Gastroesophageal sphincter (tissue), 4 donors: ENCODE measurements at places on chromosomes 12 and 14. TPM values are rescaled to one million over a fixed set of nuclear protein-coding genes. Genes with fewer than 3 reads are reported as not detected.
A peak's percentile ranks its signal among the peaks of the same experiment; 100 is the strongest.

GRCh38 chr12:106682594-106683234 lies 91.8 kb upstream of the RIC8B start:
- no peak for ATAC-seq

- no peak for ATAC-seq
Observed at GRCh38 chr12:65879878-65880277, 55.6 kb downstream of the HMGA2 start.

DNA sequence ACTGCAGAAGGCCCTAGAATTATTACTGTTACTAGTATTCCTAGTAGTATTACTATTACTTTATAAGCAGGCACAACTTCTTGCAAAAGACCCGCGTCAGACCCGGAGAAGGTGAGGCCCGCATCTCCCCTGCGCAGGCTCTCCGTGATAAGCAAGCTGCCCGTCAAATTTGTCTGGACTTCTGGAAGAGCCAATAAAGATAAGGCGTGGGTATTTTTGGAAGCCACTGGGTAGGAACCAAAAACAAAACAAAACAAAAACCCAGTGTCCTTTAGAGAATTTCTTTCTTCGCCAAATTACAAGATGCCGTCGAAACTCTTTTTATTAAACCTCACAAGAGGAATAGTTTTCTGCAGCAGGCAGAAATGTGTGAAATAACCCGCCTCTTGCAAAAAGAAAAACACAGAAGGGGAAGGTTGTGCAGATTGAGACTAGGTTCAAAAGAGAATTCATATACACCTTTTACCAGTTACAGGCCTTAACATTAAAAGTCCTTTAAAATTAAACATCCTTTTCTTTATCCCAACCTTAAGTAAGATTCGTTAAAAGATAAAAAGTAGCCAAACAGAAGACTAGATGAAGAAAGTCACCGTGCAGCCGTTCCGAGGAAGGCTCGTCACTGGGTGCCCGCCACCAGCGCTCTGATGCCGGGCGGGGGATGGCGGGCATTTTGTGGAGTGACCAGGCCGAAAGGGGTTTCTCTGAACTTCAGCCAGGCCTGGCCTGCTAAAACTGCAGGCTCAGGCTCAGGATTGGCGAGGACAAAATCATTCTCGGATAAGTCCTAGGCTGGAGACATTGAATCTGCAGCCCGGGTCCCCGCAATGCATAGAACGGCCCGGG lies 1.6 kb downstream of the TBX5 start:
- no peak for ATAC-seq

- ATAC-seq, result no peak
Observed at GRCh38 chr12:106980944-106981343, 6.0 kb downstream of the MTERF2 start.

DNA sequence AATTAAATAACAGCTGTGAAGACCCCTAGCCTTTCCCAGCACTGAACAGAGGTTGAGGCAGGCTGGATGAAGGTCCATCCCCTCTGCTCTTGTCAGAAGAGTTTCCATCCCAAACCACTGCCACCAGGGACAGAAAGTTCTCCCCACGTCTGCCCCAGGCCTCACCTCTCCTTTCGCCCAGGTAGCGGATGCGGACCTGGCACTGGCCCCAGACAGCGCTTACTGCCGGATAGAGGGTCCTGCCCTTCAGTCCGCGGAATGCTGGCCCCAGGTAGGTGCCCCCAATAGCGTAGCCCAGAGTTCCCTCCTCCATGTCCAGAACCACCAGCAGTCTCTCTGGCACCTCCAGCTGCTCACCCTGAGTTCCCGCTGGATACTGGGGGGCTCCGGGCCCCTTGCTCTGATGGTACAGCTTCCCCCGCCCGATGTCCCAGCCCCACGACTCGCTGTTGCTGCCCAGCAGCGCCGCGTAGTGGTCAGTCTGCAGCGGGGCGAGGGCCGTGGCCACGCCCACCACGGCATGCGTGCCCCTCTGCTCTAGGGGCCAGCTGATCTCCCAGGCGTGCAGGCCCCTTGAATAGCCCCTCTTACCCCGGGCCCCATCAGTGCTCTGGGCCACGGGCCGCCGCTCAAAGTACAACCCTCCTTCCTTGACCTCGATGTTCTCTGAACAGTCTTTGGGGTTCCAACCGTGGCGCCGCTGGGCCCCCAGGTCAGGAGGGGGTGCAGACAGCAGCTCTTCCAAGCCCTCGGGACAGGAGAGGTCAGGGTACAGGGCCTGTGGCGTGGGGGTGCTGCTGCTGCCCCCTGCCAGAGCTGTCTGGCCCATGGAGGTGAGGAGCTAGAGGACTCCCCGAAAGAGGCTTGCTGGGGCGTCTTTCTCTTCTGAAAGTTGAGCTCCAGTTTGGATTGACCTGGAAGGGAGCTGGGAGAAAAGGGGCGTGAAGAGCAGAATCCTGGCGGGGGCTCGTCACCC lies 742 bp downstream of the SPSB2 start:
- peak; percentile 65 for ATAC-seq

DNA sequence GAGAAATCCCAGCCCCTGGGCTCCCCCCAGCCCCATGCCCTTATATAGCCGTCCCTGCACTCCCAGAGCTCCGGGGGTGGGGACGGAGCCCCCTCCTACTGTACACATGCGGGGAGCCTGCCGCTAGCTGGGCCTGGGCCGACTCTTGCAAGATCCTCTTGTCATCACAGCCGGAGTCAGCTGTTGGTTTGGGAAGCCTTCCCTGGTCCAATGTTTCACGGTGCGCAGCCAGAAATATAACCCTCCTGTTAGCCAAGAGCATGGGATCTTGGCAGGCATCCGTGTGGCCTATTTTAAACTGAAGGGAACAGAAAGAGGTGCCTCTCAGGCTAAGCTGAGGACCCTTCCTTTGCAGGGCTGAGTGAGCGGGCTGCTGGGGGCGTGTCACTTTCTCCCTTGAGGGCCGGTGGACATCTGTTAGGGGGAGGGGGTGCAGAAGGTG lies 175.3 kb downstream of the TSPAN9 start:
- ATAC-seq, result peak; percentile 95

DNA sequence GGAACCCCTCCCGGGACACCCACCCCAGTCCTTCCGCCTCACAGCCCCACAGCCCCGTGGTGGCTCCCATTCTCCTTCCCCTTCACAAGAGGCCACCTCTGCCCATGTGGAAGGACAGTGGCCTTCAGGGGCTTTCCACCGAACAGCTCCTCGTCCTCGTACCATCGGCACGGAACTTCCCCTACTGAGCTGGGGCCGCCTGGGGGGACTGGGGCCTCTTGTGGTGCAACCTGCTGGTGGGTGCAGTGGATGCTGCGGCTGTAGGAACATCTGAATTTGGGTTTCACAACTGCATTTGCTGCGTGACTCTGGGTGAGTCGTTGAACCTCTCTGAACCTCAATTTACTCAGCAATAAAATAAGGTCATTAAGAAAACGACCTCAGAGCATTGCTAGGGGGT lies 50.9 kb downstream of the RFLNA start:
- no peak for ATAC-seq

DNA sequence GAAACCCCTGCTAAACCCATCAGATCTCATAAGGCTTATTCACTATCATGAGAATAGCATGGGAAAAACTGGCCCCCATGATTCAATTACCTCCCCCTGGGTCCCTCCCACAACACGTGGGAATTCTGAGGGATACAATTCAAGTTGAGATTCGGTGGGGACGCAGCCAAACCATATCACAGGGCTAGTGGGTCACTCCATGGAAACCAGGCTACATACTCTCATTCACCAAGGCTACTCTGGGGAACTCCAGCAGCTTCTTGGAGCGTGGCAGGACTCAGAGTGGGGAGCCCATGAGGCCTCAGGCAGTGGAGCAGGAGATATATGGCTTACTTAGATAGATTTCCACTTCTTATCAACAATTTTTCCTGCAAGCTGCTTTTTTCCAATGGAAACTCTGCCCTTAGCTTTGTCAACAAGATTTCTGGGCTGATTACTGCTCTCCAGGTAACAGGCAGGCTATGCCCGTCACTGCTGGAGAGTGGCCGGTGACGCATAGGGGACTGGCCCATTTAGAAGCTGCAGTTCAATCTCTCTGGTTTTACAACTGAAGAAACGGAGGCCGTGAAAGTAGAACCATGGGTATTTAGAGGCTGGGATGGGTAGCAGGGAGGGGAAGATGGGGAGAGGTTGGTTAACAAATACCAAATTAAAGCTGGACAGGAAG lies 16.5 kb downstream of the VDR start:
- no peak for ATAC-seq

- no peak for ATAC-seq
Observed at GRCh38 chr12:76018111-76018510, 13.5 kb downstream of the PHLDA1 start.

DNA sequence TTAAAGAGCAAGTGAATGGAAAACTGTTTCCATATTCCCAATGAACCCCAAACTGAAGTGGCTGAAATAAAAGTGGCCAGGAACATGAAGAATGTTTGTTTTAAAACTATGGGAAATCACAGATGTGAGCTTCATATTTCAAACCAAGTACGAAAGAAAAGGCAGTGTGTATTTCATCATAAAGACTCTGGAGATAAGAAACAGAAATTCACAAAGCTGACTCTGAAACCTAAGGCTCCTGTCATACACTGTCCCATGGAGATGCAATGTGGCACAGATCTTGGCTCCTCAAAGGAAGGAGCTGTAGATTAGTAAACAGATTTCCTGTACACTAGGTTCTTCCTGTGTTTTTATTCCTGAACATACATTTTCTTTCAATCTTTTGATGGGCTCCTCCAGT lies 304.4 kb downstream of the MED13L start:
- ATAC-seq, result no peak

DNA sequence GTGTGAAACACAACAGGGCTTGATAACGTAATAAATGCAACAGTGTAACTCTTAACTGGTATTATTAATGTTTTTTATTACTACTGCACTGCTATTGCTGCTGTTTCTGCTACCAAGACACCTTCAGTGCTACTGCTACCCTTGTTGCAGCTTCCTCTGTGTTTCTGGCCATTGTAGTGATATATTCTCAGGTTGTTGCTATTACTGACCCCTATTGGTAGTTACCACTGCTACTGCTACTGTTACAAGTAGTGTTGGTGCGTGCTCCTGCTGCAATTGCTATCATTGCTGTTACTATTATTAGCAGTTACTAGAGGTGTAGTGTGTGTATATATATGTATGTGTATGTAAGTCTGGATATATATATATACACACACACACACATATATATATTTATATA lies 87.2 kb upstream of the PTPRB start:
- no peak for ATAC-seq

DNA sequence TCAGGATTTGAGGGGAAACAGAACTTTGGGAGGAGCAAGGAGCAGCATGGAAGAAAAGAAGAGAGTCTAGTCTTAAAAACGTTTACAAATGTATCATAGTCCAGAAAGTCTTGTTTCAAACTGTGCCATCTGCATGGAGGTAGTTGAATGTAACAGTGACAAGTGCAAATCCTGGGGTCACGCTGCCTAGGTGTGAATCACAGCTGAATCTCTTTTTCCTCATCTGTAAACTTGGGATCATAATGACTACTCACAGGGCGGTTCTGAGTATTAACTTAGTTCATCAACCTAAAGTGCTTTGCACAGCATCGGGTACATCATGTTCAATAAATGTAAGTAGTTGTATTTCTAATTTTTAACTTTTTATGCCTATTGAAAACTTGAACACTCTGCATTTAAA lies 208.5 kb downstream of the CHST11 start:
- no peak for ATAC-seq

DNA sequence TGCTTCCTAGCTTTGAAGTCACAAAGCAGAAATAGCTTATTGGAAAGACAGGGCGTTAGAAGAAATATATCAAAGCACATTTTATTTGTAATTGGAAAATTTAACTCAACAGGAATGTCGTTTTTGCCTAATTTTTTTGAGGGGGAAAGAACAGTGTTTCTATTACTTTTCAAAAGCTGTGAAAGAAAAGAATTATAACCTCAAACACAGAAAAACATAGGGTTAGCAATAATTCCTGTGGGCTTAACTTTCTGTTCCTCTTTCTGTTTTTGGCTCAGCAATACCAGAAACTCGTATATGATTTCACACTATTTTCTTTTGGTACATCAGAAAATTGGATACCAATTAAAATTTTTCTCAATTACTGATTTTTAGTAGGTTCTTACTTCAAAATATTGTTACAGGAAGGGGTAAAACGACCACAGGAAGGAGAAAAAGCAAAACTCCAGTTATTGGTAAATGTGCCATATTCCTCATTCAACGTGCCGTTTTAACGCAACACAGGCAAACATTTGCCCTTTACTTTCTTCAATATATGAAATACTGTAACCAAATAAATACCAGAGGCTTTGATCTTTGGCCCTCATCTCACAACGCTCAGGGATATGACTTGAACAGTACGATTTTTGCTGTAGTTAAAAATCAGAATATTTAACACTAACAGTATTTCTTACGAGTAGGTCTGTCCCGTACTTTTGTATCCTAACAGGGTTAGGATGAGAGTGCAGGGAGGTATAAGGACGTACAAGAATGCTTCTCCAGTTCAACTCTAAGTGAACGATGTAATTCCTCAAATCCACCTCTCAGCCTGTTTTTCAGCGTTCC lies 1.3 kb upstream of the RNU6-7 start:
- no peak for ATAC-seq

DNA sequence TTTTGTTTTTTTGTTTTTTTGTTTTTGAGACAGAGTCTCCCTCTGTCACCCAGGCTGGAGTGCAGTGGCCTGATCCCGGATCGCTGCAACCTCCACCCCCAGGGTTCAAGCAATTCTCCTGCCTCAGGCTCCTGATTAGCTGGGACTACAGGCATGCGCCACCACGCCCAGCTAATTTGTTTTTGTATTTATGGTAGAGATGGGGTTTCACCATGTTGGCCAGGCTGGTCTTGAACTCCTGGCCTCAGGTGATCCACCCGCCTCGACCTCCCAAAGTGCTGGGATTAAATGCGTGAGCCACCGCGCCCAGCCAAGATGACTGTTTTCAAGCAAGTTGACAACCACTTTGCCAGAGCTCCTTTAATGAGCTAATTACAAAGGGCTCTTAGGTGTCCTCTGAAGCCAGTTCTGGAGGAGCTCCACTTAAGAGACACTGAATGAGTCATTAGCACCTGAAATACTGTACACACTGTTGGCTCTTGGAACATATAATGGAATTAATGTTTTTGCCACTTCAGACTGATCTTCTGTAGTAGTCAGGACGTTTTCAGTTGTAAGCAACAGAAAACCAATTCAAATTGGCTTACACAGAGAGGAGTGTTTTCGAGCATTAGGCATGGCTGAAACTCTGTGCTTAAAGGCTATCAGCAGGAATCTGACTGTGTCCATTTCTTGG lies 55.4 kb upstream of the MED13L start:
- ATAC-seq, result no peak

DNA sequence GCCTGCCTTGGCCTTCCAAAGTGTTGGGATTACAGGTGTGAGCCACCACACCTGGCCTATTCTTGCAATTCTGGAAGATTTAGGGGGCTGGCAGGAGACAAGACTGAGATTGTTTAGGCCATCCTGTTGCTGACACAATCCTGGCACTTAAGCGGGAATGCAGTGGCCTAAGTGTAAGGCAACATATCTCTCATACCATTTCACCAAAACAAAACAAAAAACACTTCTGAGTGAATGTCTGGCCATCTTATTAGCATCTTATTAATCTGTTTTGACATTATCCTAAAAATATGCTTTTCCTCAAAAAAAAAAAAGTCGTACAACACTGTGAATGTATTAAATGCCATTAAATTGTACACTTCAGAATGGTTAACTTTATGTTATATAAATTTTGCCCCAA lies 67.6 kb downstream of the DENND5B start:
- ATAC-seq, result no peak

The SAMD15 gene
- 0.20 TPM for total RNA-seq

The MYF5 gene
- total RNA-seq, result not detected

The NPFF gene
- total RNA-seq, result not detected

The NABP2 gene
- total RNA-seq, result 33.4 TPM
